ENCODE measurements at places on chromosomes 16 and 17.

DNA sequence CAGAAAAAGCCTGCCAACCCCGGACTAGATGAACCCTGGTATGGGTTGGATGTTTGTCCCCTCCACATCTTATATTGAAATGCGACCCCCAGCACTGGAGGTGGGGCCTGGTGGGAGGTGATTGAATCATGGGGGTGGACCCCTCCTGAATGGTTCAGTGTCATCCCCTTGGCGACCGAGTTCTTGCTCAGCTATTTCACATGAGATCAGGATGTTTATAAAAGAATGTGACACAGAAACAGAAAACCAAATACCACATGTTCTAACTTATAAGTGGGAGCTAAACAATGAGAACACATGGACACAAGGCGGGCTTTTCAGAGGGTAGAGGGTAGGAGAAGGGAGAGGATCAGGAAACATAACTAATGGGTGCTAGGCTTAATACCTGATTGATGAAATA is 576.0 kb upstream of the HSBP1 start:
- no peak for DNase-seq

GRCh38 chr16:55821210-55821609 is 11.7 kb downstream of the CES1 start:
- DNase-seq, result no peak

GRCh38 chr17:65627108-65627507 is 65.7 kb upstream of the AXIN2 start:
- DNase-seq, result no peak

- DNase-seq, result no peak
Measured at GRCh38 chr16:81832801-81833547, 53.9 kb downstream of the PLCG2 start.

GRCh38 chr16:57352636-57353047 is 5.9 kb upstream of the CCL22 start:
- DNase-seq, result no peak

- DNase-seq, result no peak
Measured at GRCh38 chr17:69058165-69058564, 2.6 kb downstream of the ABCA9 start.

DNA sequence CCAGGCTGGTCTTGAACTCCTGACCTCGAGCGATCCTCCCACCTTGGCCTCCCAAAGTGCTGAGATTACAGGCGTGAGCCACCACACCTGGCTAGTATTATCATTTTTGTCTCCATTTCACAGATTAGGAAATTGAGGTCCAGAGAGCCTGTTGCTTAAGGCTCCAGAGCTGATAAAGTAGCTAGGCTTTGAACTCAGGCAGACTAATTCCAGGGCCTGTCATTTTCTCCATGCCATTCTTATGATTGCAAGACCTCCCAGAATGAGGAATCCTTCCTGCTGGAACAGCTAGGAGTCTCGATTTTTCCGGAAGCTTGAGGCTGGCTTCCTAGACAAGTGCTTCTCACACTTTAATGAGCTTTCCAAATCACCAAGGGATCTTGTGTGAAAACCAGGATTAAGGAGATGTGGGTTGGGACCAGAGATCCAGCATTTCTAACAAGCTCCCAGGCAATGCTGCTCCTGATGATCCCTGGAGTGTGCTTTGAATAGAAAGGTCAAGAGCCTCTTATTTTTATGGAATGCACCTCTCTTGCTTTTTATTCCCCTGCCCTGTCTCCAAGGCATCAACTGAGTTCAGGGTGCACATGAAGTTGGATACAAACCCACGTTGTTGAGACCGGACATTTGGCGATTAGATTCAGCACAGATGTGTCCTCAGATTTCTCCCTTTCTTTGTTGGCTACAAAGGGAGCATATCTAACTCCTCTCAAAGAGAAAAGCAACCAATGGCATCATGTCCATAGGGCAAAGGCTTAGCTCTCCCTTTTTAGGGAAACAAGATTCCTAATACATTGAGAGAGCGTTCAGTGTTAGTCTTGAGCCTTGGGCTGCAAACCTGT is 40.3 kb upstream of the FAM20A start:
- DNase-seq, result no peak

DNA sequence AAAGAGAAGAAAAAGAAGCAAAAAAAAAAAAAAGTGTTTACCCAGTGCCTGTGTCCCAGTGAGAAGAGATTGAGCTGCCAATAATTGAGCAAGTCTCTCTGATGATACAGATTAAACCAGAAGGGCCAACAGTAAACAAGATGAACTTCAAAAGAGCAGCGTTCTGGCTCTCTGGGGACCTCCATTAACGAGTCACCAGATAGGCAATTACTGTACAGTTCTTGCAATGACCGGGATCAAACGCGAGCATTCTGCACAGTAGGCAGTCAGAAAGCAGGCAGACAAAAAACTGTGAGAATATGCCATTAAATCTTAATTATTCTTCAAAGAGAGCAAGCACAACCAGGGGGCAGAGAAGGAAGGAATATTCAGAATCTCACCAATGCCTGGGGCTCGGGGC is 626.1 kb downstream of the TMEM114 start:
- no peak for DNase-seq

DNA sequence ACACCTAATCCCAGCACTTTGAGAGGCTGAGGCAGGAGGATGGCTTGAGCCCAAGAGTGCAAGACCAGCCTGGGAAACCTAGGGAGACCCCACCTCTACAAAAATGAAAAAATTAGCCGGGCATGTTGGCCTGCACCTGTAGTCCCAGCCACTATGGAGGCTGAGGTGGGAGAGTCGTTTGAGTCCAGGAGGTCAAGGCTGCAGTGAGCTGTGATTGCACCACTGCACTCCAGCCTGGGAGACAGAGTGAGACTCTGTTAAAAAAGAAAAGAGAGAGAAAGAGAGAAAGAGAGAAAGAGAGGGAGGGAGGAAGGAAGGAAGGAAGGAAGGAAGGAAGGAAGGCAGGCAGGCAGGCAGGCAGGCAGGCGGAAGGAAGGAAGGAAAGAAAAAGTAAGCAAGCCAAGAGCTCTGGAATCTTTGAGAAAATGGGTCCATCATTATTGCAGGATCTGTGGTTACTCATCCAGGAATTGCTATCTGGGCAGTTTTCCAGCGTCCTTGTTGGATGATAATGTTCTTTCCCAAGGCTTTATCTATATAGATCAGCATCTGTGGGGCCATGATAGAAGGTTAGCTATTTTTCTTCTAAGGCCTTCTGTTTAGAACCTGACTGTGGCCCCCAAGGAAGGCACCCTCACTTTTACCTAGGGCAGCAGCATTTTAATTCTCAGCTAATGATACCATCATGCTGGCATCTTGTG is 533.2 kb upstream of the CDH5 start:
- DNase-seq, result no peak

DNA sequence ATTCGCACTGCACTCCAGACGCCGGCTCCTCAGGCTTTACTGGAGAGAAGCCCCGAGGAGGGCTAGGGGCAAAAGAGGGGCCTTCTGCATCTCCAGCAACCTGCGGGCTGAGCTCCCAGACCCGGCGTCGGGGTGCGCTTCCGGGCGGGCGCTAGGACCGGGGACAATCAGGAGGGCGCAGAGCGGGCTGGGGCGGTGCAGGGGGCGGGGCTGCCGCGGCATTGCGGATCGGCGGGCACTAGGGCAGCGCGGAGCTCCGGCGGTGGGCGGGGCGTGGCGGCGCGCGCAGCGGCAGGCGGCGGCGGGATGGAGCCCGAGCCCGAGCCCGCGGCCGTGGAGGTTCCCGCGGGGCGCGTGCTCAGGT is at the start of gene TSEN54:
Gene TSEN54, plus strand, starts transcription at position 274 of the 364 bp plus-strand sequence. Its CDS starts 33 bp downstream, at position 307.
- DNase-seq, result peak; percentile 82

DNA sequence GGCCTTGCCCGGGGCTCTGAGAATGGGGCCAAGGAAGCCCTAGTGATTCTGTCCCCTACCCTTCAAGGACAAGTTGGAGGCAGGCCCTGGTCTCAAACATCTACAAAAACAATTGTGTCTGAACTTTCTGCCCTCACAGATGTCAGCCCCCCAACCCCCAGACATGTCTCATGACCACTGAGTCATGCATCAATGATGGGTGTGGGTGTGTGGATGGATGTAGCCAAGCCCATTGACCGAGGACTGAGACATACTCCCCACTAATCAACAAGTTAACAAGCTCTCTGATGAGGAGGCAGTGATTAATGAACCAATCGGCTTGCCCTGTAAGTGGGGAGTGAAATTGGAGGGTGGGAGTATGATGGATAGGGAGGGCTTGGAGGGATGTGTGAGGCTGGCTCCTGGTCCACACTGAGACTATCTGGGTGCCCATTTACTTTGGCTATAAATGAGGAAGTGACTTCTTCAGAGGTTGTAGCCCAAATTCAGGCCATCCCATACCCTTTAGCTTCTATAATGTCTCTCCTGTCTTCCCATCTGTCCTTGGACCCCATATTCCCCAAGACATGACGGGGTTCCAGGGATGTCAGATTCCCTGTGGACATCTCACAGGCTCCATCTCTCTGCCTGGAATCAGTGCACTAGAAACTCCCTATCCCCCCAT is 97.1 kb upstream of the TMEM97 start:
- DNase-seq, result no peak

GRCh38 chr17:72998343-72998742 is 94.1 kb downstream of the SLC39A11 start:
- DNase-seq, result no peak

DNA sequence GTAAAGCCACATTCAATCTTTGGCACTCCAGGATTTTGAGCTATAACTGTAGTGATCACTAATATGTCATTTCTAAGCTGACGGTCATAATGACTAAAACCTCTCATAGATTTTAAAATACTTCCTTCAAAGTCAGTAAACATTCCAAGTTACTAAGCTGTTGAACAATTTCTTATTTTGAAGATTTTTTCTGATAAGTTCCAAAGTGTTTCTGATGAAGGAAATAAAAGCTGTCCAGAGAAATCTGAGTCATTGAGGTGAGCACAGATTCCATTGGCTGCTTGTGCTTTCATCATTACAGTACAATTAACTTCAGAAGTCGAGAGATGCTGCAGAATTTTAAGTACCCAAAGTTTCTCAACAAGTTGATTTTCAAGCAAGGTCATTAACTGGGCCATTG is 23.9 kb downstream of the NLRC5 start:
- DNase-seq, result no peak

DNA sequence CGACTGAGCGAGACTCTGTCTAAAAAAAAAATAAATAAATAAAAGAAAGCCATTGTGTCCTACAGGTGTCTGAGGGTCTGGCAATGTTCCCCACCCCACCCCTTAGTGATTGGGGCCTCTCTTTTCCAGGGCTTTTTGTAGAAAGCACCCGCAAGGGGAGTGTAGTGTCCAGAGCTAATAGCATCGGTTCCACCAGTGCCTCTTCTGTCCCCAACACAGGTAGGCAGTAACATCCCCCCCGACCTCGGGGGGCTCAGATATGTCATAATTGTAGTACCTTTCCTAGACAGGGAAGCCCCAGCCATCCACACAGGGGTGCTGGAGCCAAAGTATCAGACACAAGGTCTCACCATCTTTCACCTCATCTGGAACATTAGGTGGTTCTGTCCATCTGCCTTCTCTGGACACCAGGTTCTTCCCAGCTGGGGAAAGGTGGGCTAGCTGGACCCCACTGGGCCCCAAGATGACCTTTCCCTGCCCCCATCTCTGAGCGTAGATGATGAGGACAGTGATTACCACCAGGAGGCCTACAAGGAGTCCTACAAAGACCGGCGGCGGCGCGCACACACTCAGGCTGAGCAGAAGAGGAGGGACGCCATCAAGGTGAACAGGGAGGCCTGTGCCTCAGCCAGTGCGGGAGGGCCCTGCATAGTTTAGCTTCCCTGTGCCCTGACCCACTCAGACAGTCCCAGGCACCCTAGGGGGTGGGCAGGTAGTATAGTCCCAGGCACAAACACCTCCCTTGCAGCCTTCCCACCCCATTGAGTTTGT is 1.6 kb downstream of the MLX start:
- DNase-seq, result no peak

DNA sequence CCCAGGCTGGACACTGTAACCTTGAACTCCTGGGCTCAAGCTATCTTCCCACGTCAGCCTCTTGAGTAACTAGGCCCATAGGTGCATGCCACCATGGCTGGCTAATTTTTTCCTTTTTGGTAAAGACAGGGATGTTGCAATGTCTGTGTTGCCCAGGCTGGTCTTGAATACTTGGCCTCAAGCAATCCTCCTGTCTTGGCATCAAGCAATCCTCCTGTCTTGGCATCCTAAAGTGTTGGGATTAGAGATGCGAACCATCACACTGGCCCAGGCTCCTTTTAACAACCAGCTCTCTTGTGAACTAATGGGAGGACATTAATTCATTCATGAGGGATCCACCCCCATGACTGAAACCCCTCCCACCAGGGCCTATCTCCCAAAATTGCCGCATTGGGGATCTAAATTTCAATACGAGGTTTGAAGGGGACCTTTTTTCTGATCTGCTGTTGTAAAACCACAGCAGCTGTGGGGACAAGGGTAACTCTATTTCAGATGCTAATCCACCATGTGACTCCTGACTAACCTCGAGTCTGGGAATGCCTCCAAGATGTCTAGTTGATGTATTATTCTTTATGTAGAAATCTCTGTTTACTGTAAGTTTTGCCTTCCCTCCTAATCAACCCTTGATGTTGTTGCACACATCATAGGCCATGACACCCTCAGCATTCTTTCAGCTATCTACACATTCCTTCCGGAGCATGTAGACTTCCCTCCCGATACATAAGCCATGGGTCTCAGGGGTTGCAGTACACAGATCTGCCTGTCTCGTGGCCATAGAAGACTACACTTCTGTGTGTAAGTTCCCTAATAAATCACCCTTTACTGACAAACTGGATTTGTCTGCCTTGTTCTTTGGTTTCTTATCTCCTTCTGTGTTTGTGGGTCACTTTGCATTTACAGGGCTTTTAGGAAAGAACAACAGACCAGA is 37.6 kb downstream of the RNF112 start:
- no peak for DNase-seq

GRCh38 chr17:70290770-70291169 is 121.4 kb downstream of the KCNJ2 start:
- DNase-seq, result no peak

GRCh38 chr17:50133028-50133768 is 3.2 kb upstream of the SAMD14 start:
- DNase-seq, result no peak

DNA sequence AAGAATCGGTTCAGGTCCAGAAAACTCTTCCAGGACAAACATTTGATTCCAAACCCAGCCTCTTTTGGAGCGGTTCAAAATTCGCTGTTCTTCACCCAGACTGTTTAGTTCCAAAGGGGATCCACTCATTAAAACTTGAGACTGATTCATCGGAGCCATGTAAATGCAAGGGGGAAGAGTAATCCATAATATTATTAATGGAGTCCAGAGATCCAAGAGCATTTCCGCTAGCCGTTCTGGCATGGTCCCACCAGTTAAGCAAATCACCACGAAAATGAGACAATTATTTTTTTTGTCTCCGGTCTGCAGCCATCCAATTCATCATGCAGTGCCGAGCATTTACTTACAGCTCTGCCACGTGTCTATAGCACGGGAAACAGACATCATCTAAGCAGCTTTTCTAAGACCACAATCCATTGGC is 15.1 kb downstream of the CDH8 start:
- DNase-seq, result no peak
